Smooth muscle cell of bladder (primary cell): ENCODE measurements at places on chromosomes 7 and 10. TPM values are rescaled to one million over a fixed set of nuclear protein-coding genes. Genes with fewer than 3 reads are reported as not detected.

ZNF680 gene
- total RNA-seq: 5.8 and 6.5 TPM in 2 replicates

CC2D2B gene
- 0.14 and 0.18 TPM in 2 replicates for total RNA-seq

UCN3 gene
- not detected in 2 replicates for total RNA-seq

C10orf53 gene
- total RNA-seq: not detected in 2 replicates

EBLN1 gene
- not detected in 2 replicates for total RNA-seq

CYP2C19 gene
- not detected in 2 replicates for total RNA-seq

OR2AE1 gene
- total RNA-seq: 0.18 and 0.43 TPM in 2 replicates

STAG3 gene
- total RNA-seq: 0.28 TPM in 2 replicates

FEZF1 gene
- not detected in 2 replicates for total RNA-seq

BCL7B gene
- 12.7 and 19.2 TPM in 2 replicates for total RNA-seq

MAP3K8 gene
- total RNA-seq: 16.1 and 17.2 TPM in 2 replicates

NEBL gene
- under 0.01 and 0.09 TPM in 2 replicates for total RNA-seq

MUC12 gene
- 0.57 and 0.92 TPM in 2 replicates for total RNA-seq

ELOVL3 gene
- total RNA-seq: 0.85 and 1.2 TPM in 2 replicates

VKORC1L1 gene
- 9.0 and 12.6 TPM in 2 replicates for total RNA-seq
